Skeletal muscle cell (primary cell): ENCODE measurements at places on chromosomes 1 and 21.

DNA sequence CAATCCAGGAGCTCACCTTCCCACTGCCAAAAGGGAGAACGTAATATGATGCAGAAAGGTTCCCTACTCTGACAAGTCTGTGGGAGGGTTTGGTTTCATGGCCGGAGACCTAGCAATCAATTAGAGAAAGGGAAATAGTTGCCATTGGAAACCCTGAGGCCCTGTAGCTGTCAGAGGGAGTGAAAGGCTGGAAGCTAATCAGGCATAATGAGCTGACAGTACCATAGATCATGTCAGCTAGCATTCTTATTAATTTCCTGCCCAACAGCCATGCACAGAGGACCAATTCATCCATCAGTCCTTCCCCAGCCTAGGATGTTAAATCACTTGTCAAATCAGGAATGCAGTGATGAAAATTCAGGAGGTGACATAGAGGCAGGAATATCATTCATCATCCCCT lies 527.3 kb downstream of the PLPP3 start:
- DNase-seq = no peak

GRCh38 chr1:43063394-43064219 lies 104.9 kb upstream of the SLC2A1 start:
- DNase-seq = no peak

DNA sequence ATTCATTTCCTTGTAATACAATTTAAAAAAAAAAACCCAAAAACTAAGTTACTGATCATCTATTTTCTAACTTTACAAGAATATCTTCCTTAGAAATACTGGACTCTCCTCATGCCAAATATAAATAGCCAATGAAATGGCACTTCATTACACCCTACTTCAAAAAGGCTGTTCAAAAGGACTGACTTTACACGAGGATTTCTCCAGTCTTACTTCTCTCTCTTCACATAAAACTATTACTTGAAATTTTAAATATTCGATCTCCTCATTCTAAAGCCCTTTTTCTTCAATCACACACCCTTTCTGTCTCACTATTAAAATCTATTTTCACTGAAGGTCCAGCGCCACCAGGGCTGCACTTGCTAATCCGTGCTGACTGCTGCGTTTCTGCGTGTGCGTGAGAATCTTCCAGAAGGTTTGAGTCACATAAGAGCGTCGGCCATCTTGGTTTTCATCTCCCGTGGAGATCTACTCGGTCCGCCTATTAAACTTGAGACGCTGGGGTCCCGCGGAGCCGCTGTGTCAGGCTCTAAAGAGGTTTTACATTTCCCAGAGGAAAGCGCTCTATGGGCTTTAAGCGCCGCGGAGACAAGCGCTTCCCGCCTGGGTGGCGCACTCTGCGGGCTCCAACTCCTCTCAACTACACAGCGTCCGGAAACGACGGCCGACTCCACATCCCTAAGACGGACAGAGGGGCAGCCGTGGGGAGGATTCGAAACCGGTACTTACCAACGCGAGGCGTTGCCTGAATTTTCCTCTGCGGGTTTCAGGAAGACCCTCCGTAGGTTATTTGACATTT lies 631 bp downstream of the LRIF1 start:
- peak; percentile 45 for DNase-seq

DNA sequence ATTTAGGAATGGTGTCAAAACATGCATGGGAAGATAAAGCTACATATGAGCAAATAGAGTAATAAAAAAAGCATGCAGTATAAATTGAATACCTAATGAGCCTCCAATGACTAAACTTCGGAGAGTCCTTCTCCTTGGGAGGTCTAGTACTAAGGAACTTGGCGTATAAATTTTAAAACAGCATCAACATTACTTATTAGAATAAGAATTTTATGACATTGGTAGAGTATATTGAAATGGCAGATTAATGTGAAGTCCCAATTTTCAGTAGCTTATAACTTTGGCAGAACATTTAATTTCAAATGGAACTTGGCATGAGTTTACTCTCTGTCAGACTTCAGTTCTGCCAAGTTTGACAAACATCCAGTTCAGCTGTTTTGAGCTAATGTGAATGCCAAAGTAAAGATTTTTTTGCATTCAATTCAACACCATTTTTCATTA lies 104.7 kb upstream of the RGS18 start:
- DNase-seq = peak; percentile 9

- peak; percentile 89 for DNase-seq
Observed at GRCh38 chr1:234975122-234975940, 153.3 kb downstream of the TOMM20 start.
